ENCODE measurements at places on chromosomes 5 and 9. TPM values are rescaled to one million over a fixed set of nuclear protein-coding genes. Genes with fewer than 3 reads are reported as not detected.

The IL31RA gene
- total RNA-seq, result not detected

The KIF24 gene
- total RNA-seq, result 0.61 TPM

The PPWD1 gene
- total RNA-seq, result 20.1 TPM

The IL17B gene
- total RNA-seq, result not detected

The N4BP3 gene
- total RNA-seq, result 2.1 TPM

The SLCO6A1 gene
- not detected for total RNA-seq

GRCh38 chr9:1658661-1659362 lies 356.3 kb upstream of the SMARCA2 start:
- DNase-seq, result no peak

- no peak for DNase-seq
Measured at GRCh38 chr9:15622318-15622971, 69.6 kb downstream of the CCDC171 start.

DNA sequence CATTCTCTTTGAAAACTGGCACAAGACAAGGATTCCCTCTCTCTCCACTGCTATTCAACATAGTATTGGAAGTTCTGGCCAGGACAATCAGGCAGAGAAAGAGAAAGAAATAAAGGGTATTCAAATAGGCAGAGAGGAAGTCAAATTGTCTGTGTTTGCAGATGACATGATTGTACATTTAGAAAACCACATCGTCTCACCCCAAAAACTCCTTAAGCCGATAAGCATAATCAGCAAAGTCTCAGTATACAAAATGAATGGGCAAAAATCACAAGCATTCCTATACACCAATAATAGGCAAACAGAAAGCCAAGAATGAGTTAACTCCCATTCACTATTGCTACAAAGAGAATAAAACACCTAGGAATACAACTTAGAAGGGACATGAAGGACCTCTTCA lies 21.0 kb upstream of the EPB41L4A start:
- DNase-seq, result no peak

- DNase-seq, result no peak
Measured at GRCh38 chr9:116323012-116323411, 169.4 kb downstream of the PAPPA start.

- DNase-seq, result no peak
Measured at GRCh38 chr5:179824745-179825112, 4.0 kb downstream of the SQSTM1 start.

DNA sequence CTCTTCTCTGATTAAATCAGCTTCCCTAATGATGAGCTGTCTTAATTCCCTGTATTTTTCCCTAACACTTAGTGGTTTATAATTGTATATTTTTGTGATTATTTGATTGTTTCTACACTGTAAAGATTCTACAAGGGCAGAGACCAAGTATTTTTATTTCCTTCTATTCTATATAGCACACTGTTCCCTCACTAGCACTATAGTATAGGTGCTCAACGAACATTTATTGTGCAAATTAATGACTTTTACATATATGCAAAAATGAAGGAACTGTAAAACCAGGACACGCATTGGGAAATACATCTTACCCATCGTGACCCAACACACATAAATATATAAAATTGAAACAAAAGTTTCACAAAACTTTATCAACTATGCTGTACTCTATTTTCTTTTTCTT lies 7.6 kb downstream of the KDM4C start:
- DNase-seq, result no peak

DNA sequence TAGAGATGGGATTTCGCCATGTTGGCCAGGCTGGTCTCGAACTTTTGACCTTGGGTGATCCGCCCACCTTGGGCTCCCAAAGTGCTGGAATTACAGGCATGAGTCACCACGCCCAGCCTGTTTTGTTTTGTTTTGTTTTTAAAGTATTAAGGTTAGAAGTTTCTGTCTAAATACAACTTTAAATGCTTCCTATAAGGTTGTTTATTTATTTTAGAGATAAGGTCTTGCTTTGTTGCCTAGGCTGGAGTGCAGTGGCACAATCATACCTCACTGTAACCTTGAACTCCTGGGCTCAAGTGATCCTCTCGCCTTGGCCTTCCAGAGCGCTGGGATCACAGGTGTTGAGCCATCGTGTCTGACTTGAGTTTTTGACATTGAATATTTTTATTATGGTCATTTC lies 11.4 kb downstream of the MRRF start:
- DNase-seq, result no peak

DNA sequence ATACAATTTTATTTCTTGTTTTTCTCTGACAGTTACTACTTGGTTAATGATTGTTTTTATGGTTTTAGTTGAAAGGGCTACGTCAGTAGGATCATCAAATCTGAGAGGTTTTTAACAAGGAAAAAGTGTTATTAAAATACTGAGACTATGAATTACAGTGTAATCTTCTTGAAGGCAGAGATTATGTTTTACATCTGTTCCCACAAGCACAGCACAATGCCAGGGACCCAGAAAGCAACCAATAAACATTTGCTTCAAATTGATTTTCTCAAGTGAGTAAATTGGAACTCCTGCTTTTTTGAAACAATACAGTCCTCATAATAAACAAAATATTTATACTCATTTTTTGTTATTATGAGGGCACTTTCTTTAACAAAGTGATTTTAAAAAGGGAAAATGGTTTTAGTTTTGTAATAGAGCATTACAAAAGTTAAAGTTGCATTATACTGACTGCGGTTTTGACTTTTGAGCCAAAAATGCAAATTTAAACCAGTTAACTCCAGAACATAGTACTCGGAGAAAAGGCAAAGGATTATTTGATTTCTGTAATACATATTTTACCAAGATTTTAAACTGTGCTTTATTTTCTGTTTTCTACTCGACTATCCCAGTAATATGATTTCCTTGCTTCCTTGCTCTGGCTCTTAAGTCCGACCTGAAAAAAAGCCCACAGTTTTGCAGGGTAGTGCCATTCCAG lies 176.9 kb downstream of the GDNF start:
- DNase-seq, result no peak

DNA sequence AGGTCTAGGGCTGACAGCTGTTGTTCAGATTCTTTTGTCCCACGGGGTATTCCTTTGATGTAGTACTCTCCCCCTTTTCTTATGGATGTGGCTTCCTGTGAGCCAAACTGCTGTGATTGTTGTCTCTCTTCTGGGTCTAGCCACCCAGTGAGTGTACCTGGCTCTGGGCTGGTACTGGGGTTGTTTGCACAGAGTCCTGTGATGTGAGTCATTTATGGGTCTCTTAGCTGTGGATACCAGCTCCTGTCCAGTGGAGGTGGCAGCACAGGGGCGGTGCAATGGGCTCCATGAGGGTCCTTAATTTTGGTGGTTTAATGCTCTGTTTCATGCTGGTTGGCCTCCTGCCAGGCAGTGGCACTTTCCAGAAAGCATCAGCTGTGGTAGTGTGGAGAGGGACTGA lies 161.3 kb downstream of the CAVIN4 start:
- no peak for DNase-seq

DNA sequence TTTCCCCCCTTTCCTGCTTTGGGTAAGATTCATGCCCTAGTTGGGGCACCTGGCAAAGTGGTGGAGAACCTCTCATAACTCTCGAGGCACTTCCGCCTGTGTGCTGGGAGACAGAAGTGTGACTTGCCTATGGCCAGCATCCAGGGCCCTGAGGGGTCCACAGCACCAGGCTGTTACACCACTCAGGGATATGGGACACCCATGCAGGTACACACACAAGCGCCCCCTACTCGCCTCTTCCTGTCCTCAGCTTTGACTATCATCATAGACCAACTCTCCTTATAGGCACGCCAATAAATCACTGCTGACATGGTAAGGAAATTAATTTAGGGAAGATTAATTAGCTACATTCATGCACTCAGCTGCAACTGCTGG lies 45.4 kb downstream of the SHB start:
- DNase-seq, result no peak

DNA sequence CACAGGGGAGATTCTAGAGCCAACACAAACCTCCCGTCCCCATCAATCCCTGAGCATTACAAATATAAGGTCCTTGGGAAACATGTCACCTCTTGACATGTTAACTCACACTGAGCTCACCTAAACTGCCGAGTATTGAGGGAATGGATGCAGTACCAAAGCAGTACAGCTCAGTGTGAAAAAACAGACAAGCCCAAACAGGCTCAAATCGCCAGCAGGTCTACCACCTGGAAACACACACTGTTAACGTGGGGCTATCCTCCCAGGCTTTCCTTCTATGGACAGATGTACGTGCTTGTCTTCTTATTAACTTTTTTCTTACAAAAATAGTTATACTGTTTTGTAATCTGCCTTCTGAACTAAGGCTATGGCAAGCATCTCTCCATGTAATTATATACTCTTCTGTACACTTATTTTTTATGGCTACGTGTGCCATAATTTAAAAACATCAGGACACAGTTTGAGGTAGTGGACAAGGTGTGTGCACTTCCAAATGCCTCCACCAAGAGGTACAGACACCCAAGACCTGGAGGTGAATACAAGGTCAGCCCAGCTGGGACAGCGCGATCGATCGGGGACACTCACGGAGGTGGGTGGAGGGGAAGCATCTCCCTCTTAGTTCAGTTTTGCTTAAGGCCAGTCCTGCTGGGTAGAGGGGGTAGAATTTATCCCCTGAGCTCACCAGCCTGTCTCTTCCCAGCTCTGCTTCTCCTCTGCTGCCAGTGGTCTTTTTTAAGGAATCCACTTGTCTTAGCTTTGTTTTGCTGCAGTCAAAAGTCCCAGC lies 76.5 kb downstream of the DAP start:
- no peak for DNase-seq

DNA sequence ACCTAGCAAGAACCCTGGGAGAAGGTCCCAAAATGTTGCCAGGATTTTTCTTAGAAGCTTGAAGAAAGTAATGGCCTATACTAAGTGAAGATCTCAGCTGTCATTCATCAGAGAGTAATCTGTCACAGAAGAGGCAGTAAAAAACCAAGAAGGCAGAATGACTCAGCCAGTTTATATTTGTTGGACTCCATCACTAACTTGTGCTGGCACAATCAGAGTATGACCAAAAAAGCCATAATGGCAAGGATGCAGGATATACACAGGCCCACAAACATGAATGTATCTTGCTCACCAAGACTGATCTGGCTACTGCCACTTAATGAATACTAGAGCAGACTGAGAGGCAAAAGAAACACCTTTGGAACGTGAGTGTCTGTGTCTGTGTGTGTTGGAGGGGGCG lies 104.0 kb upstream of the POU5F2 start:
- DNase-seq, result no peak

DNA sequence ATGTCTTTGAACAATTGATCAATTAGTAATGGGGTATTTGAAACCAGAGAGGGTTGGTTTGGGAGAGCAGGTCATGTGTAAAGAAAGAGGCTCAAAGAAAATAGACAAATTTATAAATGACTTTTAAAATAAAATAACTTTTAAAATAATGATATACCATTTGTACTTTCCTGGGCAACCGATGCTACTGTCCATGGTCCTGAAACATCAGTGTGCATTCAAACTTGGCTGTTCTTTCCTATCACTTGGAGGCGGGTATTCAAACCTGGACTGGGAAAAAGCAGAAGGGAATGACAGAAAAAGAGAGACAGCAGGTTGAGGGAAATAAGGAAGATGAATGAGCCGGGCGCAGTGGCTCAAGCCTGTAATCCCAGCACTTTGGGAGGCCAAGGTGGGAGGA lies 1446.4 kb upstream of the WWC1 start:
- DNase-seq, result no peak

GRCh38 chr5:150309101-150309885 lies 6.6 kb upstream of the ARSI start:
- no peak for DNase-seq
